Stimulated activated CD4-positive, alpha-beta T cell treated with anti-CD3 and anti-CD28 coated beads, Interleukin-1b, Interleukin-23, amount 100 ng/mL, for 1 hour (primary cell): ENCODE measurements at places on chromosomes 2 and 18.

DNA sequence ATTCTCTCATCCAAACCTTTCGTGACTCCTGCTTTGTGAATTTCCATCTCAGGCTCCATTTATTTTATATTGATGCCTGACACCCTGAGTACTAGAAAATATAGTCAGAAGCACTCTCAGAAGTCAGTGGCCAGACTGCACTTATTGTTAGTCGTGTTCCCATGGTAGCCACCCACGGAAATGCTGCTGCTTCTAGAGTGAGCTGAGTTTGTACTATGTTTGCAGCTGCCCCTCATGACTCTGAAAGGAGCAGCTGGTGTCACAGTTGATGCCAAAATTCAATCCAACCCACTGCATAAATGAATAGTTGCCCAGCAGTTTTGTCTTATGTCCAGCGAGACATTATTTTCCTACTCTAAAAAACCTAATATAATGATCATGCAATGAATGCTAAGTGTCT lies 265.2 kb upstream of the SPHKAP start:
- DNase-seq = no peak

- DNase-seq = no peak
Observed at GRCh38 chr2:240507778-240508251, 50.0 kb downstream of the ANKMY1 start.

GRCh38 chr18:12768625-12769024 lies 65.8 kb downstream of the PSMG2 start:
- DNase-seq = no peak

- DNase-seq = no peak
Observed at GRCh38 chr18:55300421-55300935, 287.5 kb downstream of the TCF4 start.

- no peak for DNase-seq
Observed at GRCh38 chr2:3091696-3092095, 285.9 kb downstream of the EIPR1 start.

DNA sequence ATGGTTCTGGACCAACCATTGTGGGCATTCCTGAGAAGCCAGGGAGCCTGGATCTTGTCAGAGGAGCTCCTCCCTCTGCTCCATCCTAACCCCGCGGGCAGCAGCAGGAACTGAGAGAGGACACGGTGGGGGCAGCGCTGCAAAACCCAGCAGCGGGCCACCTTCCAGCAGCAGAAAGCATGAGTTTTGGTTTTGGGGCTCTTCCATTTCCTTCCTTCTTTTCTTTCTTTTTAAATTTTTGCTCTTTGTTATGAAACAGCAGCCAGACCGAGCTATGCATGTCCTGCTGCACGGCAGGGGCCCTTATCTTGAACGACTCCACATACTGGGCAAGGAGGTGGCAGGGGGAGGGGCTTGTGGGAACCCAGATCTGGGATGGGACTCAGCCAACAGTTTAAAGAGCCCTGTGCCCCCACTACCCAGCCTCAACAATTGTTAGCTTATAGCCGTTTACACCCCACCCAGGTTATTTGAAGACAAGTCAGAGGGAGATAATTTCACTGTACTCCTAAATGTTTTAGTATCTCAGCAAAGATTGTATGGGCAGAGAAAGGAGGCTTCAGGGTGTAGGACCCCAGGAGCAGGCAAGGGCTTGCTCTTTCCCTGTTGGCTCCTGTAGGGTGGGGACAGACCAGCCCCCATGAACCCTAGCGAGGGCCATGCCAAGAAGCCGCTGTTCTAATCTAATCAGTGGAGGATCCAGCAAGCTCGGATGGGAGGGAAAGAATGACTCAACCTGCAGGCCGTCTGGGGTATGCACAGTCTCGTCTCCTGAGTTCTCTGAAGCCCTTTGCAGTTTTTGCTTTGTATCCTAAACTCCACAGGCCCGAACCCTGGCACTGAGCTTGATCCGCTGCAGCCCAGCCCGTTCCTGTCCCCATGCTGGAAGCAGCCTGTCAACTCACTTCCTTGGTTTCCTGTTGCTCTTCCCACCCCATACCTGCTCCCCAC lies 75.3 kb downstream of the LRRFIP1 start:
- peak; percentile 32 for DNase-seq

DNA sequence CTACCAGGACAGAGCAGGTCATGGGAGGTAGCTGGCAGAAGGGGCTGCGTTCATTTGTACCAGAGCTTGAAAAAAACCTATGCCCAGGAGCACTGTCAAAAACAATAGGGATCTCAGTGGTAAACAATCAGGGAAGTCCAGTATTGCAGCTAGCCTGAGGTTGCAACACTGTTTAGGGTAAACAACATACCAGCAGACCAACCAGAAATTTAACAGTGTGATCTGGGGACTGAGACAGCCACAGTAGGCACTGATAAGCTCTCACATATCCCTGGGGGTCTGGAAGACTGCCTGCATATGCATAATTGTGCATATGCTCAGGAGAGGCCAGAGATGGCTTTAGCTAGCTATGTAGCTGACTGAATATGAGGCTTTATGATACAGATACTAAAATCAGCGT lies 12.0 kb upstream of the ZCCHC2 start:
- DNase-seq = no peak

DNA sequence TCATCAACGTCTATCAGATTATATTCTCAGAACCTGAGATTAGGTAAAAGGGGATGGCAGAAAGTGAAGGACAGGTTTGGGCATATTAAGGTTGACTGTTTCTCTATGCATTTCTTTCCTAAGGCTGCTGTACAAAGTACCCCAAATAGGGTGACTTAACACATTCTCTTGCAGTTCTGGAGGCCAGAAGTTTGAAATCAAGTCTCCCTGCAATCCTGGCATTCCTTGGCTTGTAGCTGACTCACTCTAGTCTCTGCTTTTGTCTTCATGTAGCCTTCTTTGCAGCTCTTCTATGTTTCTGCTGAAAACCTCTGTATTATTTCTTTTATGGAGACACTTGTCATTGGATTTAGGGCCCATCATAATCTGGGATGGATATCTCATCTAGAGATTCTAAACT lies 364.3 kb downstream of the PLCL1 start:
- no peak for DNase-seq

DNA sequence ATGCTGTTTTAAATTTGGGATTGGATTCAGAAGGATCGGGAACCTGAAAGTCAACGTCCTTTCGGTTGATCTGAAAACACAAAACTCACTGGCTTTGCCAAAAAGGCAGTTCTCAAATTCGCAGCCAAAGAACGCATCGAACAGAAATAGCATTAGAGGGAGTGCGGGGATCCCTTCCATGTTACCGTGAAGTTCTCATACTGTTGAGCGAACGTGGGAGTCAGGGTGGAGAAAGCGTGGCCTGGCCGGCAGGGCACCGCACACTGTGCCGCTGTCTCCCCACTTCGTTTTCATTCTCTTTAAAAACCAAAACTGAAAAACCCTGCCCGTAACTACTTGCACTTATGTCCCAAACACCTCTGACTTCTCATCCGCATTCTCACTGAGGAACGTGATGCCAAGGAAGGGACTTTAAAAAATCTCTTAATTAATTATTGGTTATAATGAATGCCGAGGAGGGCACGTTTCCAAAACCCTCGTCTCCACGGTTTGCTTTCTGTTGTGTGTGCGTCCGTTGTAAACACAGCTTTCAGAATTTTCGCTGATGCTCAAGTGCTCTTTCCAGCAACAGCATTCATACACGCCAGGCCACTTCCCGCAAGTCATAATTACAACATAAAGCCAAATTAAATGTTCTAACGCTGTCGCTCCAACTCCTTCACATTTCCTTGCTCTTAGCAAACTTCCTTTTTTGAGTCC lies 60.9 kb upstream of the TWIST2 start:
- DNase-seq = no peak

- no peak for DNase-seq
Observed at GRCh38 chr2:11270891-11271290, 73.5 kb downstream of the ROCK2 start.

DNA sequence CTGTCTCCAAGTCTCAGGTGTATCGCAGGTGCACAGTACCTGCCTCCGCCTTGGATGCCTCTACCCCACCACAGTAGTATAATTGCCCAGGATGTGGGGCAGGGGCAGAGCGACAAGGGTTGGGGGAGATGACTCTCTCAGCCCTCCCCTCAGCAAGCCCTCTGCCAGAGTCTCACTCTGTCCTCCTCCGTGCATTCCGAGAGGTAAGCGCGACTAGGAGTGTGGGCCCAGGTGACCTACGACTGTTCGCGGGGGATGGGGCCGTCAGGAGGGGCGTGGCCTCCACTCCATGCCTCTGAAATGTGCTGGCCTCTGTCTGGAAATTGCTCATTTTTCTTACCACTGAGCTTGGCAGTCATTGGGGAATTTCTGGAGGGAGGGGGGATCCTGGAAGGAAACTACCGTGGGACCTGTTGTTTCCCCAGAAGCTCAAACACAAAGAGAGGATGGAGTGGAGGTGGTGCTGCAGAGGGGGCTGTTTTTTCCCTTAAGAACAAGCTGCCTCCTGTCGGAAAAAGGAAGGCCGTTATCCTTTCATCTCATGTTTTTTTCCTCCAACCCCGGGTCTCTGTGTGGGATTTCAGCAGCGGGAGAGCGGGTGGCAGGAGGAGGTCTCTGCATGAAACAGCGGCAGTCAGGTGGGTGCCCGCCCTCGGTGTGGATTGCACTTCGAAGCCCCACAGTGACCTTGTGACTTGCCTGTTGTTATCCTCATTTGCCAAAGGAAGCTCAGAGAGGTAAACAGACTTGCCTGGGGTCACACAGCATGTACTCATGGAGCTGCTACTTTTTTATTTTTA lies 13.0 kb upstream of the RALB start:
- no peak for DNase-seq

- DNase-seq = no peak
Observed at GRCh38 chr2:128435576-128436478, 117.2 kb upstream of the HS6ST1 start.

- no peak for DNase-seq
Observed at GRCh38 chr2:82789851-82790205, 1669.3 kb downstream of the SUCLG1 start.

DNA sequence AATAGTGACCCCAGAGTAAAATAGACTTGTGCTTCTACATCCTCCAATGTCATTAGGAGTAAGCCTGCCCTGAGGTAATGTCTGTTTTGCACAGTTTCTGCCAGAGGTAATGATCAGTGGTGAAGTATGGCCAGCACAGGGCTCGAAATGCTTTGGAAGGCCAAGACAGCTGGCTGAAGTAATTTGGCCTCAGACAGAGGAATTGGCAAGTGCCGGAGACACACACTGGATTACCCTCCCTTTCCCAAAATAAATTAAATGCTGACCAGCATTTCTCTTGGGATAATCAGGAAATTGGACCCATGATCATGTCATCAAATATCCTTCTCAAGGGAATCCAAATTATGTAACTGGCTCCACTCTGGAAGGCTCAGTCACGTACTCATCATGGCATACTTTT lies 379.0 kb upstream of the CHST9 start:
- DNase-seq = no peak

DNA sequence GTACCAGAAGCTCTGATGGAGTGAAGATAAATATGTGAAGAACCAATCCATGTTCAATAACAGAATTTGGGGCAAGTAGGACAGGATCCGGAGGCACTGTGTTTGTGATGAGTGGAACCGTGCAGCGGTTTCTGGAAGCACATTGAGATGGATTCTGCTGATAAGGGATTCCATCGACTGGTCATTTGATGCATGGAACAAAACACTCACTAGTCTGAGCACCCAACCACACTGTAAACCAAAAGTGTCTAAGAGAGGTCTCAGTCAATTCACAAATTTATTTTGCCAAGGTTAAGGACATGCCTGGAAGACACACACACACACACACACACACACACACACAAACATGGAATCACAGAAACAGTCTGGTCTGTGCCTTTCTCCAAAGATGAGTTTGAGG lies 459.5 kb downstream of the FBXO15 start:
- no peak for DNase-seq

GRCh38 chr18:35662293-35663062 lies 80.9 kb downstream of the GALNT1 start:
- no peak for DNase-seq

- no peak for DNase-seq
Observed at GRCh38 chr2:239157269-239157668, 243.6 kb downstream of the HDAC4 start.

DNA sequence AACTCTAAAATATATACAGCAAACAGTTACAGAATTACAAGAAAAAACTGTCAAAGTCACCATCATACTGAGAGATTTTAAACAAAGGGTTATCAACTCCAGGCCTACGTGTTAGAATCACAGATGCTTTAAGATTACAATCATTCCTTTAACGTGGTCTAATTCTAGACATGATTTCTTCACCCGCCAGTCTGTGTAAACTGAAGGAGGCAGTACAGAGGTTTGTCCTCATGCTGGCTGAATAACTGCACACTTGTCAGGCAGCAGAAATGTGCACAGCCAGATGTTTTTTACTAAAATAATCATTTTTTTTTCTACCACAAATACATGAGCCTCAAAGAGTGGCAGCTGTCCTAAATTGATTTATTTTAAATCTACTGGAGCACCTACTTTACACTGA lies 15.5 kb upstream of the NEURL3 start:
- no peak for DNase-seq

- DNase-seq = no peak
Observed at GRCh38 chr2:201363857-201364560, 6.9 kb upstream of the FLACC1 start.

DNA sequence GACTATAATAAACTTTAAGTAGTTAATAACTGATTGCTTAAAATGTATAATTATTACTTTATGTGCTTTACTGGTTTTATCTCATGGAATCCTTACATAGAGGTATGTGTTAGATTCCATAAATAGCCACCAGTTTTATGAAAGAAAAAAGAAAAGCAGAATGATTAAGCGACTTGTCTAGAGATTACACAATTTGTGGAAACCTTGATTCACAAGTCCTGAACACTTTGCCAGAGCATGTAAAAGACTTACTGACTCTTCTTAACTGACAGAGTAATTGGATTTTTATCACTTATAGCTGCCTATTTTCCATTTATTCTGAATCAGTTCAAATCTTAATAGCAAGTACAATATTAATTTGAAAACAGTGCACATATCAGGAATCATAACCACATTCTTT lies 448.7 kb upstream of the NETO1 start:
- no peak for DNase-seq

GRCh38 chr2:113966171-113966570 lies 76.3 kb downstream of the ACTR3 start:
- DNase-seq = no peak

- DNase-seq = no peak
Observed at GRCh38 chr2:63631501-63631900, 42.7 kb downstream of the MDH1 start.

GRCh38 chr2:225282858-225283710 lies 116.4 kb upstream of the NYAP2 start:
- DNase-seq = no peak

- no peak for DNase-seq
Observed at GRCh38 chr2:161990741-161991140, 83.3 kb downstream of the DPP4 start.

DNA sequence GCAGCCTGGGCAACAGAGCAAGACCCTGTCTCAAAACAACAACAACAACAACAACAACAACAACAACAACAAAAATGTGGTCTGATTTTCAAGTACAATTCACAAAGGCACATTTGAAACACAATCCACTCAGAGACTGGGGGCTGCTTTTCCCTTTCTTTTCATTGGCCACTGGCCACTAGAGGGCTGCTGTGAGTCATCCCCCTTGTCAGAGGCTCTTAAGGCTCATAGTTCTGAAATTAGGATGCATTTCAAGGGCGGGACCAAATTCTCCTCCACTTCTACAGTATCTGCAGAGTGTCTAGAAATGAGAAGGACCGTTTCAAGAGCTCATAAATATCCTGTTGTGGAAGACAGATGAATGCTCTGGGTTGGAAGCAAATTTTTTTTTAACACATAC lies 285.4 kb downstream of the NRXN1 start:
- no peak for DNase-seq

- no peak for DNase-seq
Observed at GRCh38 chr2:172613615-172614231, 57.8 kb downstream of the PDK1 start.
